ENCODE measurements at places on chromosomes 6 and 20. TPM values are rescaled to one million over a fixed set of nuclear protein-coding genes. Genes with fewer than 3 reads are reported as not detected.

APOM gene
- 15.8 TPM for total RNA-seq

SOBP gene
- 0.14 TPM for total RNA-seq

CPNE5 gene
- not detected for total RNA-seq

ECT2L gene
- not detected for total RNA-seq

SMOC2 gene
- total RNA-seq: 2.8 TPM
